ENCODE measurements at places on chromosomes 2 and 18. TPM values are rescaled to one million over a fixed set of nuclear protein-coding genes. Genes with fewer than 3 reads are reported as not detected.

DNA sequence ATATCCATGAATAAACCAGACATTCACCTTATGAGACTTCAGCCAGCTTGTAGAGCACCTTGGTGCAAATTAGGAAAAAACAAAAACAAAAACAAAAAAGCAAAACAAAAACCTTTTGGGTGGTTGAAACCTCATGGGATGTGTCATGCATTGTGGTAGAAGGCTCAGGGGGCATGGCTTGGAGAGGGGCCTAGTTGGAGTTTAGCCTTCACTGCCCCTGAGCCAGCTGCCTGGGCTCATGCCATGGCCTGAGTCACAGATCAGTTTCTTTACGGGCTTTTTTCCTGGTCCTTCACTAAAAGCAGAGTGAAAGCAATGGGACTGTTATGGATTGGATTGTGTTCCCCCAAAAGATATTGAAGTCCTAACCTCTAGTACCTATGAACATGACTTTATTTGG, 22.0 kb upstream of the DAPL1 start:
- no peak for DNase-seq

DNA sequence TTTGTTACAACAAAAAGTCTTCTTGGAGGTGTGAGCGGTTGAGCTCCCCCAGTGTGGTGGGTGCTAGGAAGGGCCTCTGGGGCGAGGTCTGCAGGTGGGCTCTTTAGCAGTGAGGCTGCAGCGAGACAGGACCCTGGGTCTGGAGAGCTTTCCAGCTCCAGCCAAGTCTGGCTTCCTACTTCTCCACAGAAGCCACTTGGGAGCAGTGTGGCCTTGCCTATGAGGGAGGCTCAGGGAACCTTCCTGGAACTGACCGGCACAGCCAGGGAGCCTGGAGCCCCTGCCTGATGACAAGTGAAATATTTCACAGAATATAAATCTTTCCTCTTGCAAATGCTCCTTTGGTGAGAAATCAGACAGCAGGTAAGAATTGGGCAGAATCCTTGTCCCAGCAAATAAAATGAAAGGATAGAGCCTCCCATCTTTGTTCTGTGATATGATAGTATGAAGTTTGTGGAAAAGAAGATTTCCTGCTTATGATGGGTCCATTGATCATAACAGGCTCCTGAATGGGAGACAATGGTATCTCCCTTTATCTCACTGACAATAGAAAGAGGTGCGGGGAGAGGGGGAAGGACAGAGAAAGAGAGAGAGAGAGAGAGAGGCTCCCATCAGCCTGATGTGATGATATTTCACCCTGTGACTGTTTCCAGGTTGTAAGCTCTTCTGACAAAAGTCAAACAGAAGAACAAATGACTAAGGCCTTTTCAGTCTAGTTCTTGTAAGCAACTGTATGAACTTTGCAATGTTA, 289.8 kb upstream of the SPRED2 start:
- no peak for DNase-seq

- no peak for DNase-seq
These were observed 228.2 kb downstream of the DOK6 start for GRCh38 chr18:69628774-69629359.

- DNase-seq: no peak
These were observed 256.3 kb upstream of the LINC00305 start for GRCh38 chr18:64405161-64405560.

DNA sequence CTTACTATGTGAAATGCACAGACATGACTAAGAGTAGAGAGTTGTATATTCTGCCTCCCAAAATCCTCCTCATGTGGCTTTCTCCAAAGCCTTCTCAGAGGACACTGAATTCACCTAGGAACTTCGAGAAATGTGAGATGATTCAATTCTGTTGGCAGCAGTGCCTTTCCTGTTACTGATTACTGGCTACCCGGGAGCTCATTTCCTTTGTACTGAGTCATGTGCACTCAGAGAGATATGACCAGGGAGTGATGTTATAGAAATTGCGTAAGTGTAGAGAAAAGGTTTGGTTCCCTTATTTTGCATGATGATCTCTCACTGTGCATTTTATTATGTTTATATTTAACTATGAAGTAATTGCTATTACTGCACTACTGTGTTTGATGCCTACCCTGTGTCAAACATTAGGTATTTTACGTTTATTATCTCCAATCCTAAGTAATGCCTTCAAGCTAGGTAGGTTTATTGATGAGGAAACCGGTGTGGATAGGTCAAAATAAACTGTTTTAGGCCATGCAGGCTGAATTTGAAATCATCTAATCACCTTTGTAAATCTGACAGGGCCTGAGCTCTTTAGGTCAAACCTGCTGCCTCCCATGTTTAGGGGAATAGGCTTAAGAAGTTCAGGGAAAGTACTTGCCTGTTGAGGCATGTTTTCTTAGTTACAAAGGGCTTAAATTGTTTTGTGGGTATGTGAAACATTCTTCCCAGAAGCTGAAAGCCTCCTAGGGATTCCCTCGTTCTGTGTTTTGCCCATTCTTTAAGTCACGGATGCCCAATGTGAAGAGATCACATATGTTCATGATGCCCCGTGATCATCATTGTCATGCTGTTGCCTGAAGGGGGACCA, 86.8 kb downstream of the FMNL2 start:
- DNase-seq: no peak

The GAL3ST2 gene
- total RNA-seq: not detected

The CD8B2 gene
- total RNA-seq: 4.5 TPM

The VIT gene
- not detected for total RNA-seq

The ARHGAP28 gene
- total RNA-seq: not detected

The PLCD4 gene
- total RNA-seq: not detected

The C2orf66 gene
- total RNA-seq: not detected

Data from CD8-positive, alpha-beta memory T cell (primary cell).